Sciatic nerve (tissue), 2 donors: ENCODE measurements at places on chromosomes 5 and 9. TPM values are rescaled to one million over a fixed set of nuclear protein-coding genes. Genes with fewer than 3 reads are reported as not detected.

ZMAT2 gene
- total RNA-seq: 36.9 TPM

DIRAS2 gene
- total RNA-seq: 5.8 TPM

PCDHGB4 gene
- total RNA-seq: 9.0 TPM

RGS3 gene
- total RNA-seq: 43.1 TPM

CDH18 gene
- total RNA-seq: 0.71 TPM
